CD8-positive, alpha-beta T cell (primary cell): ENCODE measurements at places on chromosomes 1 and 21.

- DNase-seq: no peak
These were observed 24.4 kb downstream of the CELF3 start for GRCh38 chr1:151692226-151692625.

DNA sequence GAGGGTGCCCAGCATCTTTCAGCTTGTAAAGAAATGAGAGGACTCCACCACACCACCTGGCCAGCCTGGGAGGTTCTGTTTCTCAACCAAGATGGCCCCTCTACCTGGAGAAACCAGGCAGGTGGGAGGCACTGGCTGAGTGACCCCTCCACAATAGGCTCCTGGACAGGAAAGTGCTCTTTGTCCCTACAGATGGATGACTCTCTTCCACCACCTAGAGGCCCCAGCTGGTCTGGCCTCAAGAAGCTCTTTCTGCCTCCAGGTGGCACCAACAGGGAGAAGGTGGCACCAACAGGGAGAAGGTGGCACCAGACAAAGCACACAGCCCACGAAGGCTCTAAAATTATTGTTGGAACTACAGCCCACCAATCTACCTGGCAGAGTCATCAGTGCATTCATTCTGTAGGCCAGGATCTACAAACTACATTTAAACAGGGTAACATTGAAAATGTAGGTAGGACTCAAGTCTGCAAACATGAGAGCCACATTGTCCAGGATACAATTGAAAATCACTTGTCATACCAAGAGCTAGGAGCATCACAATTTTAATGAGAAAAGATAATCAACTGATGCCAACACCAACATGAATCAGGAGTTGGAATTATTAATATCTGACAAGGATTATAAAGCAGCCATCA, 14.4 kb downstream of the TMPRSS3 start:
- DNase-seq: no peak

- no peak for DNase-seq
These were observed 7.7 kb upstream of the PPM1J start for GRCh38 chr1:112722601-112723510.

DNA sequence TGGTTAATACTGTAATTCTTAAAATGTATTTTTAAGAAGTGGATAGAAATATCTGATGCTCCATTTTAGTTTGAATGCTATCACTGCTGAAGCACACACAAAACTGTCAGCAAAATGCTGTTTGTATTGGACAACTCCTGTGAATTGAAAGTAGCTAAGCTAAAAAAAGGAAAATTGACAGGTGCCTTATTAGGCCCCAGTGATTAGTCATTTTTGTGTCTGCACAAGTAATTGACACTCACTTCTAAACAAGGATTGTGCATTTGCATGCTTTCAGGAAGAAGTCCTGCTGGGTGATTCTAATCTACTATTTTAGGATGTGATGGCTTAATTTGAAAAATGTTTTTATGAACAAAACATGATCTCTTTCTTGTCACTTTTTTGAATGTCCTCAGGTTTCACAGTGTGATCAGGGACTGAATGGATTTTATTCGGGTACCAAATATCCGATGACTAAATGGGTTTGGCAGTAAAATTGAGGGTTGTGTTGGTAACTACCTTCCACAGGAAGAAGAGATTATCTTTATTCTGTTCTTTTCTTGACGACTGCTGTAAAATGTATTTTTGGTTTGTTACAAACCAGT, 13.0 kb upstream of the MAP3K7CL start:
- no peak for DNase-seq

- DNase-seq: peak; percentile 49
These were observed 1.4 kb downstream of the USP25 start for GRCh38 chr21:15731243-15731613.

DNA sequence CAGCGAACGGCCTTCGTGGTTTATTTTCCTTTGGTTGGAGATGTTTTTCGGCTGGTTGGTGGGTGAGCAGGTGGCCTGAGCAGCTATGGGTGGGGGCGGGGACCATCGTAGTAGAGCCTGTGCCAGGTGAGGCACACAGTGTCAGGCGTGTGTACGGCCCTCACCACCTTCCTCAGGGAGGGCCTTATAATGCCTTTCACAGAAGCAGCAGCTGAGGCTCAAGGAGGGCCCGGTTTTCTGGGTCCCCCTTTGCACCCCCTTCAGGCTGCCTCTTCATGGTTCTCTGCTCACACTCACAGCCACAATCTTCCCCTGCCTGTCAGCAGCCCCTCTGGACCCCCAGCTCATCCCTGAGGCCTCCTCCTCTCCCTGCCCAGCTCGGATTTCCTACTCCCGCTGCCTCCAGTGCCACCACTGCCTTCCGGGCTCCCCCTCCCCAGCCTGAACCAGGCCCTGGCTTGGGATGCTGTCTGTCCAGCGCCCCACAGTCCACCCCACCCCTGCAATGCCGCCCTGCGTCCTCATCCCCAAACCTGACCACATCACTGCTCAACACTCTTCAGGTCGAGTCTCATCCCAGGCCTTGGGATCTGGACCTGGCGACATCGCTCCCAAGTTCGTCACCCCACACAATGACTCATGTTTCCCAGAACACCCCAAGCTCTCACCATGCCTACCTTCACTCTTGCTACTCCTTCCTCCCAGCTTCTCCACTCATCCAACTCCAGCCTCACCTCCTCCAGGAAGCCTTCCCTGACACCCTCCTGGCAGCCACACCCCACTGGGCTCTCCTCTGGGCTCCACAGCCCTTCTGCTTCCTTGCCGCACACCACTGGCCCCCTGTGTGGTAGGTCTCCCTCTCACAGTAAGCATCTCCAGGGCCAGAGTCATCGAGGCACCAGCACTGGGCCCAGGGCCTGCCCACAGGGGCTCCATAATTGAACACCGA, 53.9 kb downstream of the DMRTB1 start:
- DNase-seq: no peak

DNA sequence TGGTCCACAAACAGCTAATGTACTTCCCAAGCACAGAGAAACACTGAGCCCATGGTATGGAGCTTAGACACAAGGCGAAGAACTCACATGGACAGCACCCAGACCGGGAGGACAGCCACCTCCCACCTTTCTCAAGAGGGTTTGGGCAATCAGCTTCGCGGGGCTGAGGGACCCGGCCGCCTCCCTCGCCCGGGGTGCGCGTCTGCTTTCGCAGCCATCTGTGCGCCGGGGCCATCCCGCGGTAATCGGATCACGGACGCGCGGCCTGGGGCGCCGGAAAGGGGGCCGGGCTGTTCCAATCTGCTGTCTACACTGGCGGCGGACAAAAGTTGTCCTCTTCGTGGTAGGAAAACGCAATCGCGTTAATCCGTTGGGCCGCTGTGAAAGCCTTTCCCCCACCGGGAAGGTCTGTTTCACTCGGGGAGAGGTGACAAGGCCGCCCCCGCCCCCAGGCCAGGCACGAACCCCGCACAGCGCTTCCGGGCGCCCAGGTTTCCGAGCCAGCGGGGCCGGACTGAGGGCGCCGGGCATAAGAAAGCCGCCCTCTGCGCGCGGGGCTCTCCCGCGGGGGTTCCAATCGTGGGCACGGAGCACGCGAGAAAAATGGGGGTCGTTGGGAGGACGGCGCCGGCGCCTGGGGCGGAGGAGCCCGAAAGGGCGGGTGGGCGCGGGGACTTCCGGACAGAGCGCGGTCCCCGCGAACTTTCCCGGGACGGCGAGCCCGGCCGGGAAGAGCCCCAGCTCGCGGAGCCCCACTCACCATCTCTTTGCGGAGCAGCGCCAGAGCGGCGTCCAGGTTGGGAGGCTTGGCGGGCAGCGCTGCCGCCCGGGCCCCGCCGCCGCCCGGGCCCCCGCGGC, 664 bp downstream of the FAM89A start:
- DNase-seq: peak; percentile 45

- no peak for DNase-seq
These were observed 236.9 kb upstream of the VAMP3 start for GRCh38 chr1:7534061-7534825.

- no peak for DNase-seq
These were observed 45.4 kb downstream of the AGPAT3 start for GRCh38 chr21:43910460-43910859.

GRCh38 chr1:52404975-52405338, 555 bp downstream of the PRPF38A start:
- no peak for DNase-seq

DNA sequence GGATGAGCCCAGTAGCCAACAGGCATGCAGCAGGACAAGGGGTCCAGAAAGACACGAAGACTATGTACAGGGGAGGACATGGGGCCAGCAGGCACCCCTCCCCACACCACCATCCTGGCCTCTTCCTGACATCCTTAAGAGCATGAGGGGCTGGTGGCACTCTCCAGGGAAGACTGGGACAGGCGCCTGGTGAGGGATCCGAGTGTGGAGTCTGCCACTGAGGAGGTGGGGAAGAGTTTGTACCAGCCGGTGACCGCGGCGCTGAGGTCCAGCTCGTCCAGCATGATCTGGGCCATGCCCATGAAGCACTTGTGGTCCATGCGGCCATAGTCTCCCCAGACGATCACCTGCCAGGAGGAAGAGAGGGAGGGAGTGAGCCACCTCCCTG, 39.1 kb downstream of the RIMS3 start:
- DNase-seq: no peak

DNA sequence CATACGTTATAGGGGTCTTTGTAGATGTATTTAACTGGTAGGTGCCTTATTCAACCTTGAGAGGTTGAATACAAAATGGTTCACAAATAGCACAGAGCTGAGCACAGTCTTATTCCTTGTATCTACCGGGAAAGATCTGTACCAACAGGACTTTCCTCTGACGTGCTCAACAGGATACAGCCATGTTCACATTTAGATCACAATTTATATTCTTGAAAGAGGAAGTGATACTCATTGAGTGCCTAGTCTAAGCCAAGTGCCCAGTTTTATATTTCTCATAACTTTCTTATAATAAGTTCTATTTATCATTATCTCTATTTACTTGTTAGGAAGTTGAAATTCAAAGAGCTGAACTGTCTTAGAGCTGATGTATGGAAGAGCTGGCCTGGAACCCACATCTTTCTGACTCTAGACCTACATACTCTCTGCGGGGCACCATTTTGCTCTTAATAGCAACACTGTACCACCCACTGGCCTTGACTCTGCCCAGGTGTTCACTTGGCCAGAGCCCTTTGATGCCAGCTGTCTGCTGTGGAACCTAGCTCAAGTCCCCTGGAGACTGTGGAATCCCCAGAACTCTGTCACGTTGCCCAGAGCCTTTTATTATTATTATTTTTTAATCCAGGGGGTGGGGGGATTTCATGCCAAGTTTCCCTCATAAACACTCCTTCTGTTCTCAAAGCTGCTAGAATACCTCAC, 156.2 kb downstream of the TPR start:
- DNase-seq: no peak

DNA sequence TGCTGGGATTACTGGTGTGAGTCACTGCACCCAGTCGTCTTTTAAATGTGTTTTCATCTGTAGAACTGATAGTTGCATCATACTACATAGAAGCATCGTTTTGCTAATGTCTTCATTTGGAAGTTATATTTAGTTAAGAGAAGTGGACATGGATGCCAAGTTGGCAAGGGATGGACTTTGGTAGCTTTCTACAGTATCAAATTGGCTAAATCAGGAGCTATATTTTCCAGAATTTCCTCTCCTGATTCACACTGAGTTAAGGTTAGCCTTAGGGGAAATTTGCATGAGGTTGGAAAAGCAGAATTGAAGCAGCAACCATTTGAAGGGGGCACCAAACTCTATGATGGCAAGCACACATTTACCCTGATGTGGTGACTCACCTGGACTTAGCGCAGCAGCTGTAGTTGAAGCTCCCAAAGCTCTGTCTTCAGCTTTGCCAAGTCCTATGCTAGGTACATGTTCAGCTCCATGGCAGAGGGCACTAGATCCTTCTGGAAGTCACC, 43.9 kb downstream of the DUSP10 start:
- DNase-seq: no peak

- no peak for DNase-seq
These were observed 42.8 kb upstream of the RD3 start for GRCh38 chr1:211534545-211535291.

DNA sequence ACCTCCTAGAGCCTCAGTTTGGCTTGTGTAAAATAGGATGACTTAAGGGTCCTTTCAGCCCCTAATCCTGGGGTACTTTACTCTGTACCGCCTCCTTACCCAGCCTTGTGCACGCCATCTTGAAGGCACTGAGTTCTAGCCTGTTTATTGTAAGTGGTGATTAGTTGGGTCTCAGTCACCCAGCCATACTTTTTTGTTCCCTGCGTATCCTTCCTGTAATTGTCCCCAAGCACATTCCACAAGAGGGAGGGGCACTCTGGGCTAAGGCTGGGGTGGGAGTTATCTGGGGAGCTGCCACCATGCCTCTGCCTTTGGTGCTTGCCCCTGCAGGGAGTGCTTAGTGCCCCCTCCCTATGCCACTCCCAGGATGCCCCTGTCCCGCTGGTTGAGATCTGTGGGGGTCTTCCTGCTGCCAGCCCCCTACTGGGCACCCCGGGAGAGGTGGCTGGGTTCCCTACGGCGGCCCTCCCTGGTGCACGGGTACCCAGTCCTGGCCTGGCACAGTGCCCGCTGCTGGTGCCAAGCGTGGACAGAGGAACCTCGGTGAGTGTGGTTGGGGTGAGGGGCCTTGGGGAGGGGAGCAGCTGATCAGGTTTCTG, 856 bp downstream of the FDPS start:
- DNase-seq: no peak

DNA sequence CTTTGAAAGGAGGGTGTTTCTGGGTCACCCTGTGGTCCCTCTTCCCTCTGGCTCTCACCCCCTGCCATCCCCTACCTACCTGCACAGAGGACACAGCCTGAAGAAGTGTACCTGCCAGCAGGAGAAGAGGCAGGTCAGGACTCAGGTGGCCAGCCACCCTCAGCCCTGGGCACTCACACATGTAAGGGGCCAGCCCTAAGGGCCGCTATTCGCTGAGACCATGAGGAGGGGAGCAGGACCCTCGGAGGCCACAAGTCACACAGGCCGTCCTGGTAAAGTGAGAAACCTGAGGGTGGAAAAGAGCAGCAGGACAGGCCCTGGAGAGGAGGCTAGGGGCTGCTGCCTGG, 1.2 kb downstream of the ZNF692 start:
- DNase-seq: no peak

- DNase-seq: no peak
These were observed 62.4 kb upstream of the VAV3 start for GRCh38 chr1:108027389-108027788.

DNA sequence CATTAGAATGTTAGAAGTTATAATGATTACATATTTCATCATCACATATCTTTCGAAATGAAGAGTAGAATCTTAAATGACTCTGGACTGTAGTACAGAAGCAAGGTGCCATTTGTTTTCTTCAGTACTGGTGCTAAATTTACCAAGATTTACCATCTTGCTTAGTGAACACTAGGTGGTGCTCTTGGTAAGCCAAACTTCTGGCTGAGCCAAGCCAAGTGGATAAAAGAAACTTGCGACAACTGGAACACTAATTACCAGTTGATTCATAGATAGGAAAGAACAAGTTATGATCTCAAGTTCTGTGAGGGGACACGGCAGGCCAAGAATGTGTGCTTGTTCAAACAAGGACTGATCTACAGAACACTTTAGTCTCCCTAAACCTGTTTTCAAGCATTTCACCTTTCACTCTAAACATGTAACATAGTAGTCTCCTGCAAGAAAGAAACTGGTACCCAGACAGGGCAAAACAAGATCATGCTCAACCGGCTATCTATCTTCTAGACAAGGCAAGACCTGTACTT, 19.8 kb downstream of the SPRTN start:
- DNase-seq: no peak

GRCh38 chr1:115077984-115078330, 11.3 kb downstream of the TSPAN2 start:
- no peak for DNase-seq
